ENCODE measurements at places on chromosomes 11 and 22.

- DNase-seq: no peak
Observed at GRCh38 chr11:117678658-117679406, 118.2 kb downstream of the DSCAML1 start.

- peak; percentile 77 for DNase-seq
Observed at GRCh38 chr11:47152953-47153950, 23.4 kb downstream of the ARFGAP2 start.

DNA sequence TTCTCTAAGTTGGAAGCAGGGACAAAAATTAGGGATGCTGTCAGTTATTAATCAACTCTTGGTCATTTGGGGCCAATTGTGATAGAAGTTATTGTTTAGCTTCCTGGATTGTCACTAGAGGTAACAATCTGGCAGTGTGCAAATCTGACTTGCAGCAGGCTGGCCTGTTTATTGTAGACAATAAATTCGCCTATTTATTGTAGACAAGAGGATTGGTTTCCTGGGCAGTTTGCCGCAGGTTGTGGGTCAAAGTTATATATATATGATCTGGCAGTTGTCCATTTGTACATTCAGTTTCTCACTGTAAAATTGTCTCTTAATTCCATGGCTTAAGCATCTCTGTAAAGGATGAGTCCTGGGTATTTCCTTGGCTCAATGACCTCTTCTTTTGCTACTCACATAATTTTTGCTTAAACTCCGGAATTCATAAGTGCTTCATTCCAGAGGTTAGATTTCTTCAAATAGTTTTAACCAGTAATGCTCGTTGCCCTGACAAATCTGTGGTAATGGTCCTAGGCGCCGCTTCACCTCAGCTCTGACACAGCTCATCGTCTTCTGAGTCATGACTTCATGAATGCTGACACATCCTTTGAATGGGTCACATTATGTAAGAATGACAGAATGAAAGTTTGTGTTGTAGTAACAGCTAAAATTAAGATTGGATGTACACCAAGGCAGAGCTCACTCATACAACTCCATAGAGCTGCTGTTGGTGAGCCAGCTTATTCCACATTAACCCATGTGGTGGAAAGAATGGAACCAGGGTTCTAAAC, 7.8 kb upstream of the MMP3 start:
- no peak for DNase-seq

GRCh38 chr11:130798801-130799200, 117.5 kb downstream of the SNX19 start:
- DNase-seq: no peak

DNA sequence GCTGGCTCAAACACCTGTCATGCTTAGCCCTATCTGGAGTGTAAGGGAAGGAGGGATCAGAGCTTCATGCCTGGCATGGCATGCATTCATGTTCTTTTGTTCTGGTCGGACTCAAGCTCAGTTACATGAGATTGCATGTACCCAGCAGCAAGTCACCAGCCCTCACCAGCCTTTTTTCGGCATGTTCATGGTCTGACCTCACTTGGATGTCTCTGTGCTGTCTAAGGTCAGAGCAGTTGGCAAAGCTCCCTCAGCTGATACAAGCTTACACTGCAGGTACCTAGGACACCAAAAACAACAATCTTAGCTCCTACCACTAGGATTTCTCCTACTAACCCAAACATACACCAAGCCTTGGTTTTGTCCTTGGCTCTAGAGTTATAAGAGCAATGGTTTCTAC, 152.6 kb downstream of the BARX2 start:
- no peak for DNase-seq

DNA sequence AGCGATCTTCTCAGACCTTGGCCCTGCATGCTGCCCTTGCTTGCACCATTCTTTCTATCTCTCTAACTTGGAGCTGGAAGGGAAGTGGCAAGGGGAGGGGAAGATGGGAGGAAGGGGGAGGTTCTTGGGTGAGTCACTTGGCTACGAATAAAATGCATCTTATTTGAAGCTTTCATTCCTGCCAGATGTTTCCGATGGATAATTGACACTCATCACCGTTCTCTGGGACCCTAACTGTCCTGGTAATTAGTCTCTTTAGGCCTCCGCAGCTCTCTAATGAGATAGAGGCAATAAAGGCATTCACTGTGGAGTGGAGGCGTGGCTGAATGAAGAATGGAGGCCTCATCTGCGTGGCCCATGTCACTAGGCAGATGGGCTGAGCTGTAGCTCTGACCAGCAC, 960.1 kb downstream of the NTM start:
- no peak for DNase-seq

DNA sequence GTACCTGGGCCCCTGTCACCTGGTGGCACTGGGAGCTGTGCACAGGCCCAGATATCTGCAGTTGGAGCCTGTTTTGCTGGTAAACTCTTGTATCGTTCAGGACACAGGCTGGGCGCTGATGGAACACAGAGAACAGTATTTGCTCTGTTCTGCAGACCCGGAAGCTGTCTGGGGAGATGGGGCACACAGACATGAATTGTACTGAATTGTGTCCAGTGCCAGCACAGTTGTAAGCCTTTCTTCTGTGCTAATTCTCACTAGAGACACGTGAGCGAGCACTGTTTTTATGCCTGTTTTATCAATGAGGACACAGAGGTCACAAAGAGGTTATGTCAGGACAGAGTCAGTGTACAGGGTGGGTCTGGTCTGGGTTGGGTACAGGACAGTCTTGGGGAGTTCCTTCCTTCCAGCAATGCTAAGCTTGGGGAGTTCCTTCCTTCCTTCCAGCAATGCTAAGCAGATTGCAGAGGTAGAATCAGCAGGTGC, 24.4 kb upstream of the ACR start:
- no peak for DNase-seq

DNA sequence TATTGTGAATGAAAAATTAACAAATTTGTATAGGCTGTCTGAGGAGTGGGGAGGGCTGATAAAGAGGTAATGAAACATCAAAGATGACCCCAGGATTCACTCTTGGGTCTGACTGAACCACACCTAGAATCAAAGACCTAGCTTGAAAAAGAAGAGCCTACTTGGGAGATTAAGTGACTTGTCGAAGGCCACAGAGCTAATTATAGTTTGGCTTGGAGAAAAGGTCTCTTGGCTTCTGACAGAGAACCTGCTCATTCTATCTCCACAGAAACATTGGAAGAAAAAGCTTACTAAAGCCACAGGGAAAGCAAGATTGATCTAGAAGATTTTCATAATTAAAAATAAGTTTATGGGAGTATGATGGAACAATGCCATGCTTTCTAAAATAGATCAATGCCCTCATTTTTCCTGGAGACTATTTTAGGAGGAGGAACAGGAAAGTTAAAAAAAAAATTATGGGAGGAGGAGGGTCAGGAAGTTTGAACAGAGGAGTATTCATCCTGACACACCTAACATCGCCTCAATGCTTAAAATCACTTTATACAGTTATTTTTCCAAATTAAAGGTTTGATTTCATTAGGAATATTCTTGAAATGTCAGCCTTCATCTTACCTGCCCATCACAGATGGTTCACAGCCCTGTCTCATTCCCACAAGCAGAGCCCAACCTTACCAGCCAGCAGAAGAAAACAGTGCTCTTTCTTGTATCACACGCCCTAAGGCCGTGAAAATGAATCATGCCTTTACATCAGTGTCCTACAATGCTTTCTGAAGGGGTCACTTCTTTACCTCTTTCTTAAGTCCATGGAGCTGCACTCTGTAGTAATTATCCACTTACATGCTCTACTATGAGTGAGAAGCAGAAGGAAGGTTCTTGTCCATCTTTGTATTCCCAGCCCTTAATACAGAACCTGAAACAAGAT, 231.1 kb upstream of the MPPED2 start:
- DNase-seq: no peak

GRCh38 chr11:117438371-117439000, 110.8 kb downstream of the CEP164 start:
- DNase-seq: no peak

All from inflammatory macrophage (primary cell).